Breast epithelium (tissue), 4 donors: ENCODE measurements at places on chromosomes 5 and 9.
A peak's percentile ranks its signal among the peaks of the same experiment; 100 is the strongest.

DNA sequence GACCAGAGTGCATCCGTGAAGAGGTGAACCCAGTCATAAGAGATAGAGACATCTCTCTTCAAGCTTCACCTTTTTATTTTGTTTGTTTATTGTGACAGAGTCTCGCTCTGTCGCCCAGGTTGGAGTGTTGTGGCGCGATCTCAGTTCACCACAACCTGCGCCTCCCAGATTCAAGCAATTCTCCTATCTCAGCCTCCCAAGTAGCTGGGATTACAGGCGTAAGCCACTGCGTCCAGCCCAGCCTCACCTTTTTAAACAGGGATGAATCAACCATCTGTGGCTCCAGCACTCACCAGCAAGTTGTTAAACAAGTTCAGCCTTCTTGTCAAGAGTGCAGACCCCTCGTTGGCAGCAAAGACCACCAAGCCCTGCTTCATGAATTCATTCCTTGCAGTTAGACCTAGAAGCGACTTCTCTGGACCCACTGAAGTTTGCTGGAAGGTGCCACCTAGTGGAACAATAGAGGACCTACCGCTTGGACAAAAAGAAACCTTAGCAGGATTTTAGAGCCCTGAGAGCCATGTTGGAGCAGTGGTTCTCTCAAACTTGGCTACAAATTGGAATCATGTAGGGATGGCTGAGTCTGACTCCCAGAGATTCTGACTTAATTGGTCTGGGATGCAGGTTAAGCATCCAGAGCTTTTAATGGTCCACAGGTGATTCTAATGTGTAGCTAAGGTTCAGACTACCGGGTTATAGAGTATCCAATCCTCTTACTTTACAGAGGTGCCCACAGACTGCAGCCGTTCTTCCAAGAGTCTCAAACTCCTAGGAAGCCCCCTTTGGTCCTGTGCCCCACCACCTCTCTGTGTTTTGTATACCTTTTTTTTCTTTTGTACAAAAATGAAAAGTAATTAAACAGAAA, 10.5 kb upstream of the GALNT10 start:
- H3K27ac ChIP-seq, result no peak overlapping the region
- no peak for DNase-seq
- H3K4me3 ChIP-seq, result no peak overlapping the region
- H3K27me3 ChIP-seq, result no peaks in the 10 kb centered on the region
- no peaks in the 10 kb centered on the region for H3K36me3 ChIP-seq
- no peaks in the 10 kb centered on the region for H3K4me1 ChIP-seq

- H3K27ac ChIP-seq, result no peak overlapping the region
- no peaks in the 10 kb centered on the region for H3K4me1 ChIP-seq
- no peaks in the 10 kb centered on the region for H3K27me3 ChIP-seq
- no peaks in the 10 kb centered on the region for H3K36me3 ChIP-seq
- H3K4me3 ChIP-seq, result no peak overlapping the region
Measured at GRCh38 chr9:88916894-88917293, 74.4 kb upstream of the S1PR3 start.

DNA sequence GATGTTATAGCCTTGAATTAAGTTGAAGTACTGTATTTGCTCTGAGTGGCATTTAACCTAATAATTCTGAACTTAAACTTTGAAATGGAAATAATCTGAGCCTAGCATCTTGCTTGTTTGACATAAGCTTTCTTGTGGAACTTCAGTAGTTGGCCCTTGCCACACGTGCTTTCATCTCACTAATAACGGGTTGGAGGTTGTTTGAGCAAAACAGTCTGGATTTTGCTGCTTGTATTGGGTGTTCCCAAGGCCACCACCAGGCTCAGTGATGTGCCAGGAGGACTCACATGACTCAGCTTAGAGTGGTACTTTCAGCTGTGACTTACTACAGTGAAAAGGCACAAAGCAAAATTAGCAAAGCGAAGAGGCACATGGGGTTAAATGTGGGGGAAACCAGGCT, 35.7 kb downstream of the SECISBP2 start:
- H3K4me1 ChIP-seq, result no peaks in the 10 kb centered on the region
- H3K27ac ChIP-seq, result no peak overlapping the region
- H3K4me3 ChIP-seq, result no peak overlapping the region

DNA sequence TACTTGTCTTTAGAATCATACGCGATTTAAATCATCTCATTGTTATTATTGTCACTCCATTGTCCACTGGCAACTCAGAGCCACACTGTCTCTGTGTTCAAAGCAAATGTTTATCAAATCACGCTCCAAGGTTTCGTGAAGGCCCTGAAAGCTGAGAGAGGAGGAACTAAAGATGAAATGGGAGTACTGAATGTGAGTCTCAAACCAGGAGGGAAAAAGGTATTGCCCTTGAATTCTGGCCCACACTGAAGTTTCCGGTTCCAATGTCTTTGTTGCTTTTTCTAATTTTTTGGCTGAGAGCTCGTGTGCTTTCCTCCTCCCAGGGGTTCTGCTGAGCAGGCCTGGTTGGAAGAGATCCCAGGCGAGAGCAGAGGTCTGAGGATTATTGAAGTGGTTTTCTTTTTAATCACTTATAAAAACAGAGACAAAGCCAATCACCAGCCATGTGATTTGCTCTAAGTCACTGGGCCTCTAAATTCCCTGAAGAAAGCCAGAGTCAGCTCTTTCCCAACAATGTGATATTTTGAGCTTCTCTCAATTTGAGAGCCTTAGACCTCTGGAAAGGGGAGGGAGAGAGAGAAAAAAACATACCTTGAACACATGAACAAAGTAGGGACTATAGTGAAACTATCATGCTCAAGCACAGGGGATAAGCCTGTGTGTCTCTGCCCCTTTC, 420.8 kb upstream of the GRAMD2B start:
- H3K36me3 ChIP-seq, result no peaks in the 10 kb centered on the region
- peak; percentile 59 for DNase-seq
- H3K4me1 ChIP-seq, result peaks cover 8% of the 10 kb centered on the region
- no peaks in the 10 kb centered on the region for H3K27me3 ChIP-seq

- no peaks in the 10 kb centered on the region for H3K36me3 ChIP-seq
- peaks cover 22% of the 10 kb centered on the region for H3K4me1 ChIP-seq
- H3K27me3 ChIP-seq, result no peaks in the 10 kb centered on the region
- peak overlapping the region; percentile 78 for H3K27ac ChIP-seq
- H3K4me3 ChIP-seq, result no peak overlapping the region
Measured at GRCh38 chr9:33151601-33152000, 15.5 kb downstream of the B4GALT1 start.

- DNase-seq, result no peak
- H3K36me3 ChIP-seq, result no peaks in the 10 kb centered on the region
Measured at GRCh38 chr9:16744394-16744793, 126.1 kb downstream of the BNC2 start.

DNA sequence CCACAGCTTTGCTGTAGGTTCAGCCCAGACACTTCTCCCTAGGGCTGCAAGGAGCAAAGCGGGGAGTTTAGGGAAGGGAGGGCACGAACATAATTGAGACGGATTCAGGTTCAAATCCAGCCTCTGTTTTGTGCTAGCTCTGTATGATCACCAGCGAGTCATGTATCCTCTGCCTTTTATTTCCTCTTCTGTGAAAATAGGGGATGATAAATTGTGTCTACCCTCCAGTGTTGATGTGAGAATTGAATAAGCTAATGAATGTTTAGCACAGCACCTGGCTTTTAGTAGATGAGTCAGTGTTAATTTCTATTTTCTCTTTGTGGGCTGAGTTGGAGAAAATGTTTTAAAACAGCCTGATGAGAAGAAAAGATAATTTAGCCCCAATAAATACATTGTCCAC, 6.2 kb downstream of the MLANA start:
- H3K27me3 ChIP-seq, result no peaks in the 10 kb centered on the region
- no peak for DNase-seq
- no peak overlapping the region for H3K27ac ChIP-seq
- no peak overlapping the region for H3K4me3 ChIP-seq
- H3K36me3 ChIP-seq, result no peaks in the 10 kb centered on the region

DNA sequence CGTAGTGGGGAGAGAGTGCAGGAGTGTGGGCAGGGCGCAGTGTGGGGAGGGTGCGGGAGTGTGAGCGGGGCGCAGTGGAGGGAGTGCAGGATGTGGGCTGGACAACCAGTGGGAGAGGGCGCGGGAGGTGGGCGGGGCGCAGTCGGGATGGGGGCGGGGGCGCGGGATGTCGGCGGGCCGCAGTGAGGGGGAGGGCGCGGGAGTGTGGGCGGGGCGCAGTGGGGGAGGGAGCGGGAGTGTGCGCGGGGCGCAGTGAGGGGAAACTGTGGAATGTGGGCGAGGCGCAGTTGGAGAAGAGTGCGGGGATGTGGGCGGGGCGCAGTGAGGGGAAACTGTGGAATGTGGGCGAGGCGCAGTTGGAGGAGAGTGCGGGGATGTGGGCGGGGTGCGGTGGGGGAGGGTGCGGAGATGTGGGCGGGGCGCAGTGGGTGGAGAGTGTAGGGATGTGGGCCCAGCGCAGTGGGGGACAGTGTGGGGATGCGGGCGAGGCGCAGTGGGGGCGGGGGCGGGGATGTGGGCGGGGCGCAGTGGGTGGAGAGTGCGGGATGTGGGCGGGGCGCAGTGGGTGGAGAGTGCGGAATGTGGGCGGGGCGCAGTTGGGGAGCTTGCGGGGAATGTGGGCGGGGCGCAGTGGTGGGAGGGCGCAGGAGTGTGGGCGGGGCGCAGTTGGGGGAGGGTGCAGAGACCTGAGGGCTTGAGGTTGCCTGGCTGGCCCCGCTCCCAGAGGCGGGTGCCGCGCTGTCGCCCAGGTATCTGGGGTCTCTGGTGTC, at the start of gene NXNL2:
NXNL2 (plus strand) TSS at position 723 of the 770 bp plus-strand sequence. CDS start 257 bp downstream, outside the sequence.
- H3K4me1 ChIP-seq, result no peaks in the 10 kb centered on the region
- no peaks in the 10 kb centered on the region for H3K27me3 ChIP-seq
- H3K4me3 ChIP-seq, result peak within 1 kb of the TSS; percentile 65
- no peaks in the 10 kb centered on the region for H3K36me3 ChIP-seq

DNA sequence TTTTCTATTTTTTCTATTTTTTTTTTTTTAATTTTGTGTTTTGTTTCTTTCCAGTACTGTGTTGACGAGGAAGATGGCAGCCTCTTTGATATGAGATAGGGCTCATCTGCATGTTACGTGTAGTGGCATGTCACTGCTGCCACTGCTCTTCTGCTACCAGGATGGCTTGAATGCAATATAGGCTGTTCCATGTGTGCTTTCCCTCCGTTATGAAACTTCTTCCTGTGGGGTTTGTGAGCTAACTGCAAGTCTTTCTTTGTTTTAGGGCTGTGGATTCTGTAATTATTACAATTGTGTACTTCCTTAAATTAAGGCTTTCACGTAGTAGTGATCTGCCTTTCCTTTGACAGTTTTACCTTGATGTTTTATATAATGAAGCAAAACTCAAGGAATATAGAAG, 184.6 kb downstream of the KDM4C start:
- no peak overlapping the region for H3K27ac ChIP-seq
- H3K36me3 ChIP-seq, result no peaks in the 10 kb centered on the region
- H3K4me3 ChIP-seq, result no peak overlapping the region
- H3K4me1 ChIP-seq, result peaks cover 2% of the 10 kb centered on the region

DNA sequence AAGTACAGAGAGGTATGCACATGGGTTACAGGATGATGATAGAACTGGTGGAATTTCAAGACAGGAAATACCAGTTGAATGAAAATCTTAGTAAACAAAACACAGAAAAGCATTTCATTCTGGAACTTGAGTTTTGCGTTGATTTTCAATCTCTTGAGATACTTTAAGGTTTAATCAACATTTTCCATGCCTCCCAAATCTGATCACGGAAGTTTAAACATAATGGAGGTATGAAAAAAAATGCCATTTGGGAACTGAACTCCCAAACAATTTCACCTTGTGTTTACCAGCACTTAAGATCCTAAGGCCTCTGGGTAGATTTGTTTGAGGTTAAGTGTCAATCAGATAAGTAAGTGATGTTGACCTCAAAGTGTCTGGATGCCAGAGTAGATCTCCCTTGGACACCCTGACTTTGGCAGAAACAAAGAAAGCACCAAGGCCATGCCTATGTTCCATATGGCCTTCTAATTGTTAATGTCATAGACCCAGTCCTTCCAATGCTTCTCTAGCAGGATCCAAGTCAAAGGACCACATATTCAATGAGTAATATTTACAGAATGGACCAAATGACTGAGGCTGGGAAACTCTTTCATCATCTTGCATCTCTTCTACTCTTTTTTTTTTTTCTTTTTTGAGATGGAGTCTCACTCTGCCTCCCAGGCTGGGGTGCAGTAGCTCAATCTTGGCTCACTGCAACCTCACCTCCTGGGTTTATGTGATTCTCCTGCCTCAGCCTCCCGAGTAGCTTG, 216.9 kb downstream of the ARRDC3 start:
- H3K4me3 ChIP-seq, result no peak overlapping the region
- H3K36me3 ChIP-seq, result no peaks in the 10 kb centered on the region
- no peak for DNase-seq

- no peak overlapping the region for H3K27ac ChIP-seq
- H3K4me3 ChIP-seq, result no peak overlapping the region
- no peaks in the 10 kb centered on the region for H3K36me3 ChIP-seq
- no peak for DNase-seq
Measured at GRCh38 chr5:125042261-125042890, 295.9 kb upstream of the ZNF608 start.

- no peak for DNase-seq
- no peaks in the 10 kb centered on the region for H3K4me1 ChIP-seq
- no peaks in the 10 kb centered on the region for H3K36me3 ChIP-seq
- H3K27ac ChIP-seq, result peak overlapping the region; percentile 59
- no peak overlapping the region for H3K4me3 ChIP-seq
- no peaks in the 10 kb centered on the region for H3K27me3 ChIP-seq
Measured at GRCh38 chr5:149596712-149597111, 15.4 kb downstream of the ARHGEF37 start.

DNA sequence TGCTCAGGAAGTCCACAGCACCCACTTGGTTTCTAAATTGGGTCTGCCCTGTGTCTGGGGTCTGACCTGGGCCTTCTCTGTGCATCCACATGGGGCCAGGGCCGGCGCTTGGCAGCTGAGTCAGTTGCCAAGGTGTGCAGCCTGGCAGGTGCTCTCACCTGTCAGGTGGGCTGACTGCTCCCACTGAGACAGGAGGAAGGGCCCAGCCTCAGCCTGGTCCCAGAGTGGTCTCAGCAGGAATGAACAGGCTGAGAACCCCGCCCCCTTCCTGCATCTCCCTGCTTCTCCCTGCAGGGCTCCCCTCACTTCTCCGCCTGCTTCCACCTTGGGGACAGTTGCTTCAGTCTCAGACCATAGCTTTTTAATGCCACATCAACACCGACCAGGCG, 60.5 kb downstream of the BARX1 start:
- DNase-seq, result no peak
- H3K4me3 ChIP-seq, result no peak overlapping the region
- no peaks in the 10 kb centered on the region for H3K36me3 ChIP-seq
- H3K4me1 ChIP-seq, result no peaks in the 10 kb centered on the region
- H3K27me3 ChIP-seq, result no peaks in the 10 kb centered on the region
- H3K27ac ChIP-seq, result no peak overlapping the region
